ENCODE measurements at places on chromosomes 1 and 21.

GRCh38 chr1:211320980-211321379, 5.7 kb upstream of the TRAF5 start:
- DNase-seq, result no peak

GRCh38 chr21:17472592-17473271, 40.1 kb upstream of the CXADR start:
- DNase-seq, result no peak

DNA sequence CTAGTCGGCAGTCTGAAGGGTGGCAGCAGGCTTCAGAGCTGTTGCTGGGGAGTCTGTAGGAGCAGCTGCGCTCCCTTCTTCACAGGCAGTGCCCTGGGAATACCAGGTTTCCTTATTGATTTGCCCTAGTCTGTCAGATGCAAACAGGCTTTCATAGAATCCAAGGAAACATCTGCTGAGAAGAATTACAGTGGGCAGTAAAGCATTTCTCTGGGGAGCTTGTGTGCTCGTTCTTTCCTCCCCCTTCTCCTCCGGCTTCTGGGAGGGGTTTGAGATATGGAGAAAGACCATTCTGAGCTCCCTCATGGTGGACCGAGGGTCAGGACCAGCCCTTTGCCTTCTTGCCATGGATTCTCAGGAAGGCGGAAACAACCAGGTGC, 25.4 kb upstream of the PARP1 start:
- no peak for DNase-seq

- no peak for DNase-seq
These were observed 37.9 kb upstream of the TENT5C start for GRCh38 chr1:117567976-117568375.

DNA sequence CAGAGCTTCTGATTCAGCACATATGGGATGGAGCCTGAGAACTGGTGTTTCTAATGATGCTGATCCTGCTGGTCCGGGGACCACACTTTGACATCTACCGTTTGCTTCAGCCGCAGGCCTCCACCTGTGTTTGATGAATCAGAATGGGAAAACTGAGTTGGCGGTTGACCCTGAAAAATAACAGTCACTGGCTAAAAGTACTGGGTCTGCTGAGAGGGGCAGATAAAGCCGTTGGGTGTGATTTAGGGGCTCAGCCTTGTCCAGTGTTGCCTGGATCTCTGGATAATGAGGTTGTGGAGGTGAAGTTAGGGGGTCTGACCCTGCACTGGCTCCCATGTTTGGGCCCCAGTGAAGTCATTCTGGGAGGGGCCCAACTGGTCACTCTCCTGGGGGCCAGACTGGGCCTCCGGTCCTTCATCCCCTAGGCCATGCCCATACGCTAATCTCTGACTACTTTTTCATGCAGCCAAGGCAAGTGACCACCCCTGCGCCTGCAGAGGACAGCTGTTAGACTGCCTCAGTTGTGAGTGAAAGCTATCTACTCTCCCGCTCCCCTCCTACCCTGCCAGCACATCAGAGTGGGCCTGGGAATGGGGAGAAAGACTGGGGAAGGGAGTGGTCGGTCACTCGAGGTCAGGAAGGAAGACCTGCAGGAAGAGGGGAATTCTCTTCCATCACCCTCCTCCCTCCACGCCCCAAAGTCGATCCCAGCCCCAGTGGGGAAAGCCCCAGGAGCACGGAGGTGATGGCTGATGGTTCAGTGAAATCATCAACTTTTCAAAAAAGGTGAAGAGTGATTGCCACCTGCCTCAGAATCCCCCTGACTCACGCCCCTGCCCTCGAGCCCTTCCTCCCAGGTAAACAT, 27.7 kb downstream of the VASH2 start:
- DNase-seq, result no peak
